GM04503 (cell line): ENCODE measurements at places on chromosomes 11 and 22.

DNA sequence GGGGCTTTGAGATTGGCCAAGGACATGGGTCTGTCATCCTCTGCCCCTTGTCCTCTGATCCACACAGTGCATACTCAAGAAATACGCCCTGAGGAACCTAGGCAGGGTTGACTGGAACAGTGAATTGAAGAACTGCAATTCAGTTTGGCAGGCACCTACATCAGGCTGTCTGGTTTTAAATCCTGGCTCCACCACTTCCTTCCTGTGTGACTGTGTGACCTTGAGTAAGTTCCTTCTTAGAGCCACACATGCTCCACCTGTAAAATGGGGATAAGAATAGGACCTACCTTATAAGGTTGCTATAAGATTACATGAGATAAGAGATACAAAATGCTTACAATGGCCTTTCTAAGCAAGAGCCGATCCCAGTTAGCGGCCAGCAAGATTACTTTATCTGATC lies 15.8 kb upstream of the TCF20 start:
- no peak for DNase-seq

GRCh38 chr11:20596205-20597153 lies 2.9 kb upstream of the SLC6A5 start:
- DNase-seq = no peak

- DNase-seq = no peak
Measured at GRCh38 chr11:112516261-112516660, 255.6 kb upstream of the PLET1 start.

DNA sequence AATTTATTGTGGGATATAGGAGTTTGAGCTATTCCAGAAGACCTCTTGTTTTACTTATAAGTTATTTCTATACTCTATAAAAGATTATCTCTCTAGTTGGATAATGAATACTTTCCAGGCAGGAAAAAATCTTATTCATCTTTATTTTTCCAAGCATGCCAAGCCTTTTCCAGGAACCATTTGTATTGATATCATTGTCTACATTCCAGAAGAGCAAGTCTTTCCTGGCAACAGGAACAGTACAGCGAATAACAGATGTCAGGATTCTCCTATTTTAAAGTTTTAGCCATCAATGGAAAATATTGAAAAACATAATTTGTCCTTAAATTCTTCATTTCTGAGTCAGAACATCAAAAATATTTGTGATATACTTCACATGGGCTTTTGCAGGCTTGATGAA lies 5.2 kb upstream of the NXPE1 start:
- DNase-seq = no peak

GRCh38 chr22:35023692-35024363 lies 42.1 kb upstream of the ISX start:
- DNase-seq = no peak

DNA sequence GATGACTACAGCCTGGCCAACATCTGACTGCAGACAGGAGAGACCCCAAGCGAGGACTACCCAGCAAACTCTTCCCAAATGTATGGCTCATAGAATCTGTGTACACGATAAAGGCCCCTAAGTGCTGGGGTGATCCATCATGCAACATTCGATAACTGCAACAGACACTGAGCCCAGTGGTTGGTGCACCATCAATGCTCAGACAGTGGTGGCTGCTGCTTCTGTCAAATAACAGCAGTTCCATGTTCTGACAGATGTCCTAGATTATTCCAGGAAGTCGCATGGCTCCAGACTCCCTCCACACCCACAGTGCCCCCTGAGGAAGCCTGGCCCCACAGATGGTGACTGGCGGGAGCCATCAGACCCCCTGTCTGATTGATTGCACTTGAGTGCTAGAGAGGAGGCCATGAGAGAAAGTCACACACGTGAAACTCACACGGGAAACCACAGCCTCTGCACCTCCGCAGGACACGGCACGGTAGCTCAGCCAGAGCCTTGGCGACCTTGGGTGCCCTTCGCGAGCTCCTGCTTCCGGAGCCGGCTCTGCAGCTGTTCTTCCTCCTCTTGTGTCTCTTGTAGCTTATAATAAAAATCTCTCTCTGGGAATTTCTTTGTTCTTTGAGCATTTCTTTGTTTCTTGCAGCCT lies 1155.9 kb downstream of the TBC1D22A start:
- DNase-seq = no peak

GRCh38 chr22:20479612-20480196 lies 15.9 kb downstream of the KLHL22 start:
- no peak for DNase-seq

DNA sequence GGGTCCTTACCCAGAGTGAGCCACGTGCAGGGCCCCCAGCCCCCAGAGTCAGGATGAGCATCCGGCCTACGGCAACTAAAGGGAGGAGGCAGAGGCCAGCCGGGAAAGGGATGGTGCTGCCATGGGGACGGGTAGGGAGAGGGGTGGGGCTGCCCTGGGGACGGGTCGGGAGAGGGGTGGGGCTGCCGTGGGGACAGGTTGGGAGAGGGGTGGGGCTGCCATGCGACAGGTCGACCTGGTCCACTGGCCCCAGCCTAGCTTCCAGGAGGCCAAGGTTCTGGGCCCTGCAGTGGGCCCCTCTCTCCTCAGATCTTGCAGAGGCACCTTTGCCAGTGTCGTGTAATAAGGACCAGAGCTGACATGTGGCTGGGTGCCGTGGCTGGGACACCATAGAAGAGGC lies 187.7 kb downstream of the BRD1 start:
- no peak for DNase-seq
